B cell (primary cell): ENCODE measurements at places on chromosomes 5 and 9.

DNA sequence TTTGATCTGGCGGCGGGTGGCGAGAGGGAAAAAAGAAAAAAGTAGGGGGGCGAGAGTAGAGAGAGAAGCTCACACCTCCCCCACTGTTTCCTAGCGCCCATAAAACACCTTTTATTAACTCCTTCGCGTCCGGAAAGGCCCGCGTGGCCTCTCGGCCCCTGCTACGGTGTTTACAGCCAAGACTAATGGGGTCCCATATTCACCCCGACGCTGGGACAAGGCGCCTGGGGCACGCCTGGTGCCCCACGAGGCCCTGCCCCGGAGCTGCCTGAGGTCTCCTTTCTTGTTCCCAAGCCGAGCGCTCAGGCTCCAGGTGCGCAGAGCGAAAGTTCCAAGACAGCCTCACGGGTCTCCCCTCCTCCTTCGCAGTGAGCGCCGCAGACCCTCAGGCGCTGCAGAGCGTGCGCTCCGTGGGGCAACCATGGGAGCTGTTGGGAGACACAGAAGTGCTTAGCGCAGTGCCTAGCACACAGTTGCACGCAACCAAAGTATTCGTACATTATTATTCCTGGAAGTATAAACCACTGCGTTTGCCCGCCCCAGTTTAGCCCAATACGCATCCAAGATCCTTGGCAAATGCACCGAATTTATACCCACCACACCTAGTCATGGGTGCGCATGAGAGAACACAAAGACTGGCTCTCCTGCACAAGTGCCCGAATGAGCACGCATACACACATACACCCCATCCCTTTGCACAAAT lies 4.3 kb downstream of the HAND1 start:
- H3K27ac ChIP-seq: no peak overlapping the region
- H3K27me3 ChIP-seq: peaks cover 85% of the 10 kb centered on the region
- H3K4me3 ChIP-seq: no peak overlapping the region
- DNase-seq: peak; percentile 40
- H3K4me1 ChIP-seq: peaks cover 69% of the 10 kb centered on the region
- H3K36me3 ChIP-seq: no peaks in the 10 kb centered on the region

DNA sequence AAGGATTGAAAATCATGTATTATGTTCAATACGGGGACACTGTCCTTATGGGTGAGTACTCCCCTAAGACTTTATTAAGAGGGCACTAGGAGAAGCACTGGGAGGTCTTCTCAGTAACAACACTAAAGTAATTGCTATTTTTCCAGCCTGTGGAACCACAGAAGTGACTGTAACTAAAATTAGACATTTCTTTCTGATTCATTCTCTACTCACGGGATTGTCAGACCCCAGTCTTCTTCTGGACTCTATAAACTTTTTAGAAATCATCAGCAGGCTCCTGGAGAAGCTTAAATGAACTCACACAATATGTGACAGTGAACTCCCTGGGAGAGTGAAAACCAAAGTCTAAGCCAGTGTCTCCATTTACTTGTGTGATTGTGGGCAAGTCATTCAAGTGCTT lies 14.5 kb downstream of the TLR4 start:
- H3K27ac ChIP-seq: no peak overlapping the region
- H3K27me3 ChIP-seq: no peaks in the 10 kb centered on the region
- no peak overlapping the region for H3K4me3 ChIP-seq
- no peak for DNase-seq
- peaks cover 20% of the 10 kb centered on the region for H3K4me1 ChIP-seq

- H3K27ac ChIP-seq: no peak overlapping the region
- H3K36me3 ChIP-seq: no peaks in the 10 kb centered on the region
- H3K4me1 ChIP-seq: peaks cover 24% of the 10 kb centered on the region
- peak overlapping the region; percentile 26 for H3K4me3 ChIP-seq
- H3K27me3 ChIP-seq: peaks cover 44% of the 10 kb centered on the region
- peak; percentile 27 for DNase-seq
These were observed 76.7 kb upstream of the IFNE start for GRCh38 chr9:21558615-21559401.

GRCh38 chr5:77483682-77484081 lies 8.4 kb downstream of the WDR41 start:
- H3K36me3 ChIP-seq: peaks cover 9% of the 10 kb centered on the region
- no peak overlapping the region for H3K27ac ChIP-seq
- DNase-seq: no peak
- H3K4me3 ChIP-seq: no peak overlapping the region
- no peaks in the 10 kb centered on the region for H3K4me1 ChIP-seq
- H3K27me3 ChIP-seq: no peaks in the 10 kb centered on the region

GRCh38 chr5:163586531-163586956 lies 81.1 kb downstream of the MAT2B start:
- H3K4me1 ChIP-seq: no peaks in the 10 kb centered on the region
- DNase-seq: no peak
- H3K36me3 ChIP-seq: no peaks in the 10 kb centered on the region
- H3K4me3 ChIP-seq: no peak overlapping the region

- no peak for DNase-seq
- no peak overlapping the region for H3K4me3 ChIP-seq
- no peaks in the 10 kb centered on the region for H3K36me3 ChIP-seq
These were observed 37.9 kb upstream of the OCLN start for GRCh38 chr5:69454460-69455249.

GRCh38 chr5:176162198-176162597 lies 76.0 kb upstream of the SIMC1 start:
- H3K4me1 ChIP-seq: no peaks in the 10 kb centered on the region
- H3K27me3 ChIP-seq: no peaks in the 10 kb centered on the region

- DNase-seq: no peak
- H3K27me3 ChIP-seq: no peaks in the 10 kb centered on the region
- H3K4me1 ChIP-seq: no peaks in the 10 kb centered on the region
- H3K27ac ChIP-seq: no peak overlapping the region
- no peak overlapping the region for H3K4me3 ChIP-seq
- no peaks in the 10 kb centered on the region for H3K36me3 ChIP-seq
These were observed 59.5 kb upstream of the GNE start for GRCh38 chr9:36317766-36318165.

- H3K4me1 ChIP-seq: no peaks in the 10 kb centered on the region
- no peaks in the 10 kb centered on the region for H3K27me3 ChIP-seq
- no peak overlapping the region for H3K27ac ChIP-seq
- H3K36me3 ChIP-seq: no peaks in the 10 kb centered on the region
These were observed 175.8 kb upstream of the PLCXD3 start for GRCh38 chr5:41686191-41686590.

- H3K27ac ChIP-seq: no peak overlapping the region
- no peak for DNase-seq
- no peaks in the 10 kb centered on the region for H3K4me1 ChIP-seq
- H3K27me3 ChIP-seq: no peaks in the 10 kb centered on the region
These were observed 8.9 kb upstream of the HSPA9 start for GRCh38 chr5:138583984-138584637.

- H3K36me3 ChIP-seq: no peaks in the 10 kb centered on the region
- H3K4me3 ChIP-seq: no peak overlapping the region
- H3K27ac ChIP-seq: no peak overlapping the region
- no peak for DNase-seq
- no peaks in the 10 kb centered on the region for H3K4me1 ChIP-seq
These were observed 451.8 kb upstream of the FTMT start for GRCh38 chr5:121399879-121400278.

- no peak for DNase-seq
- H3K4me3 ChIP-seq: no peak overlapping the region
- H3K4me1 ChIP-seq: peaks cover 19% of the 10 kb centered on the region
- H3K27me3 ChIP-seq: no peaks in the 10 kb centered on the region
These were observed 39.0 kb downstream of the FAM78A start for GRCh38 chr9:131237291-131237690.

GRCh38 chr9:129863059-129863690 lies 27.9 kb downstream of the USP20 start:
- no peaks in the 10 kb centered on the region for H3K27me3 ChIP-seq
- H3K4me3 ChIP-seq: no peak overlapping the region
- no peak for DNase-seq
- H3K36me3 ChIP-seq: peaks cover 8% of the 10 kb centered on the region

GRCh38 chr5:34535433-34535832 lies 120.7 kb upstream of the RAI14 start:
- H3K36me3 ChIP-seq: no peaks in the 10 kb centered on the region
- H3K4me3 ChIP-seq: no peak overlapping the region
- no peak for DNase-seq
- H3K27me3 ChIP-seq: no peaks in the 10 kb centered on the region

- peaks cover 39% of the 10 kb centered on the region for H3K4me1 ChIP-seq
- no peaks in the 10 kb centered on the region for H3K36me3 ChIP-seq
- no peak for DNase-seq
These were observed 23.2 kb downstream of the SLC46A2 start for GRCh38 chr9:112867275-112867991.

DNA sequence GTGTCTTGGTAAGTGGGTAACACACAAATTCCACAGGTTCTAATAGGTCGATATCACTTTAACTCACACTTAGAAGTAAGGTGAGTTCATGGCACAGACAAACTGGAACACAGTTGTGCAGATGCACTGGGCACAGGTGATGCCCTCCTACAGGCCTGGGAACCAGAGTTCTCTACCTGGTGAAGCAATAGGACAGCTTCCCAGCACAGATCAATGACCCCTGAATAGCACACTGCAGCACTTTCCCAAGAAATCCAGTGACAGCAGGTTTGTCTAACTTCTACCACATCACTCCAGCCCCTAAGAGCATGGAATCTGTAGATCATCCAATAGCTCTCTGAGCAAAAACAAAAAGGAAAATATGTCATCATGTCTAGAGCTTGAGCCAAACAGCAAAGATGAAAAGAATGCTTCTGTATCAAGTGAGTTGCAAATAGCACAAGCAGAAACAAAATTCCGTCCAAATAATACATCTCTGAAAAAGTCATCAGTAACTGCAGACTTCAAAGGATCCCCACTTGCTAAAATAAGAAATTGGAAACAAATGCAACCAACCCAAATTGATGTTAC lies 33.5 kb downstream of the MOCS2 start:
- H3K4me3 ChIP-seq: no peak overlapping the region
- DNase-seq: no peak
- H3K36me3 ChIP-seq: no peaks in the 10 kb centered on the region
- no peaks in the 10 kb centered on the region for H3K27me3 ChIP-seq
- H3K27ac ChIP-seq: no peak overlapping the region

DNA sequence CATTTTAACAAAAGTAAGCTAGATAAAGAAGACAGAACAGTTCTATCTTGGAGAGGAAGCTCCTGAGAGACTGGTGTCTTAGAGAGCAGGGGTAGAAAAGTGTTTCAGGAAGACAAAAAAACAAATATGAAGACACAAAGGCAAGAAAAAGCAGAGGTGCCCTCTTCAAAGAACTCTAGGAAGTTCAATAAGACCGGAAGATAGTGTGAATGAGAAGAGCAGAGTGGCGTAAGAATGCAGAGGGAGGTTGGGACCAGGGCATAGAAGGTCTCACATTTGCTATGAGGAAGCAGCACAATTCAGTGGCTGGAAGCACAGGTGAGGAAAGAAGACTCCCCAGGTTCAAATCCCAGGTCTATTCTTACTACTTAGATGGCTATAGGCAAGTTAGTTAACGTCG lies 22.6 kb downstream of the TMEM245 start:
- no peak for DNase-seq
- H3K4me1 ChIP-seq: peaks cover 3% of the 10 kb centered on the region
- H3K4me3 ChIP-seq: no peak overlapping the region
- no peak overlapping the region for H3K27ac ChIP-seq

DNA sequence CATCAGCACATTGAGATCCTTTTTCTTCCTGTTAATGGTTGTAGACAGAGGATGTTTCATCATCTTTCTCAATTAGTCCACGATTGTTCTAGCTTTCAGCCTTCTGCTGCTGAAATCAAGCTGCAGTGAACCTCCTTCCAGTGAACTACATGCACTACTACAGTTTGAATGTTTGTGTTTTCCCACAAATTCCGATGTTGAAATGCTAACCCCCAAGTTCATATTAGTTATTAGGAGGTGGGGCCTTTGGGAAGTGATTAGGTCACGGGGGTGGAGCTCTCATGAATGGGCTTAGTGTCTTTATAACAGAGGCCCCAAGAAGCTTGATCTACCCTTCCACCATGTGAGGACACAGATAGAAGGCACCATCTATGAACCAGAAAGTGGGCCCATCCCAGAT lies 32.9 kb downstream of the NSG2 start:
- H3K27me3 ChIP-seq: no peaks in the 10 kb centered on the region
- DNase-seq: no peak
- no peaks in the 10 kb centered on the region for H3K4me1 ChIP-seq
- H3K27ac ChIP-seq: no peak overlapping the region

GRCh38 chr5:41270423-41271251 lies 57.3 kb upstream of the C6 start:
- H3K36me3 ChIP-seq: no peaks in the 10 kb centered on the region
- DNase-seq: no peak
- no peak overlapping the region for H3K4me3 ChIP-seq
- H3K4me1 ChIP-seq: no peaks in the 10 kb centered on the region
- H3K27me3 ChIP-seq: no peaks in the 10 kb centered on the region
- H3K27ac ChIP-seq: no peak overlapping the region

DNA sequence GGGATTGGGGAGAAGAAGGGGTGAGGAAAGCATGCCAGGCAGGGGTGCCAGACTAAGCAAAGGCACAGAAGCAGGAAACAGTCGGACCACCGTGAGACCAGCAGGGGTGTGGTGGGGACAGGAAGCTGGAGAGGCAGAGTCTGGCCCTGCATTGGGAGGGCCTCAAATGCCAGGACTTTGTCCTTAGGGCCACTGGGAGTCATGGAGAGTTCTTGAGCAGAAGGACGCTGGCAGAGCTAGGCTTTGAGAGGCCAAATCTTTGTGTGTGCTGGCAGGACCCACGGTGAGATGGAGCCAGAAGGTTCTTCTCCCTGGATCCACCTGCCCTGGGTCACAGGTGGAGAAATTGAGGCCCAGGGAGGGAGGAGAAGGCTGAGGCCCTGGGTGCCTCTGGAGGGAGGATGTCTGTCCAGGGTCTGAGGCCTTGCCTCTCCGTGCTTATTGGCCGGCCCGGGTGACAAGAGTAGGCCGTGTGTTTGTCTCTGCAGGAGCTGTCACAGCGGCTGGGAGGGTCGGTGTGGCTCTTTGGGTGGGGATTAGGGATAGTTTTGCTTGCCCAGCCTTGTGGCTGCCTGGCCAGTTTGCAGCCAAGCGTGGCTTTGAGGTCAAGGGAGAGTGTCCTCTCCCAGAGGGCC lies 1.8 kb upstream of the ENG start:
- no peak overlapping the region for H3K27ac ChIP-seq
- H3K27me3 ChIP-seq: no peaks in the 10 kb centered on the region
- no peak overlapping the region for H3K4me3 ChIP-seq
- H3K4me1 ChIP-seq: peaks cover 47% of the 10 kb centered on the region
- no peak for DNase-seq

GRCh38 chr5:26843677-26844076 lies 194.7 kb downstream of the CDH9 start:
- H3K27me3 ChIP-seq: no peaks in the 10 kb centered on the region
- no peak overlapping the region for H3K27ac ChIP-seq
- H3K4me3 ChIP-seq: no peak overlapping the region
- DNase-seq: no peak

DNA sequence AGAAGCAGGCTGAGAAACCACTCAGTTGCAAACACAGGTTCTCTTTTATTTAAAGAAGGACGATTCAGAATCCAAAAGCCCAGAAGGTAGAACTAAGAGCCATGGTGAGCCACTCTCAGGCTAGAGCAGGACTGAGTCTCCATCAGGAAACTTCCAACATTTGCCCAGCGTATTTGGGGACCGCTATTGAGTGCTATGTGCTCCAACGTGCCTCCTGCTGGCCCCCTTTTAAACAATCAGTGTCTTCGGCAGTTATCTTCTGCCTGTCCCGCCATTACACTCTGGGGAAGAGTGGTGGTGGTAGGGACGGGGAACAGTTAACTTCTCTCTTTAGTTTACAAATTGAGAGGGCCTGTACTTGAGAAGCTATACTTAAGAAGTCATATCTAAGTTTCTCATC lies 78.1 kb downstream of the DENND1A start:
- no peaks in the 10 kb centered on the region for H3K27me3 ChIP-seq
- no peak overlapping the region for H3K4me3 ChIP-seq
- DNase-seq: no peak
- H3K27ac ChIP-seq: no peak overlapping the region
- no peaks in the 10 kb centered on the region for H3K4me1 ChIP-seq
